ENCODE measurements at places on chromosomes 13 and 19. TPM values are rescaled to one million over a fixed set of nuclear protein-coding genes. Genes with fewer than 3 reads are reported as not detected.

- DNase-seq, result no peak
- H3K4me3 ChIP-seq, result no peak overlapping the region
- no peaks in the 10 kb centered on the region for H3K4me1 ChIP-seq
- no peaks in the 10 kb centered on the region for H3K36me3 ChIP-seq
These were observed 156.9 kb downstream of the UGGT2 start for GRCh38 chr13:95896301-95896700.

DNA sequence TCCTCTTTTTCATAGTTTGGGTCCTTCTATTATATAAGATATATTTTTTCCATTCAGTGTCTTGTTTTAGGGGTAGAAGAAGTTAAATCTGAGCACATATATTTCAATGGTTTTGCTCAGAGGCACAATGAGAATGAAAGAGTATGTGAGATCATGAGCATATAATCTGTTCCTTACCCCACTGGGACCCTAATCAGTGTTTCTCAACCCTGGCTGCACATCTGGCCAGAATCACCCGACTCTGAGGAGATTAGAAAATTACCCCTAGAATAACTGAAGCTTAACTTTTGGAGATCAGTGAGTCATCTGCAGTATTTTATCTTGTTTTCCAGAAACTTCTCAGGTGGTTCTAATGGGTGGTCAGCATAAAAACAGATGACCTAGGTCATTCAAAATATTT lies 782 bp downstream of the CYSLTR2 start:
- no peak for DNase-seq
- H3K4me3 ChIP-seq, result no peak overlapping the region
- H3K36me3 ChIP-seq, result no peaks in the 10 kb centered on the region
- H3K4me1 ChIP-seq, result no peaks in the 10 kb centered on the region
- no peaks in the 10 kb centered on the region for H3K27me3 ChIP-seq

The TNFRSF19 gene
- total RNA-seq, result 0.90 TPM

The NR2F6 gene
- total RNA-seq, result 195 TPM

- no peaks in the 10 kb centered on the region for H3K36me3 ChIP-seq
- H3K4me3 ChIP-seq, result no peak overlapping the region
- H3K27ac ChIP-seq, result no peak overlapping the region
- no peaks in the 10 kb centered on the region for H3K4me1 ChIP-seq
These were observed 965.6 kb downstream of the EFNB2 start for GRCh38 chr13:105569816-105570215.

The CLDN10 gene
- 0.27 TPM for total RNA-seq

The TUBA3C gene
- not detected for total RNA-seq

The NLRP9 gene
- total RNA-seq, result not detected

DNA sequence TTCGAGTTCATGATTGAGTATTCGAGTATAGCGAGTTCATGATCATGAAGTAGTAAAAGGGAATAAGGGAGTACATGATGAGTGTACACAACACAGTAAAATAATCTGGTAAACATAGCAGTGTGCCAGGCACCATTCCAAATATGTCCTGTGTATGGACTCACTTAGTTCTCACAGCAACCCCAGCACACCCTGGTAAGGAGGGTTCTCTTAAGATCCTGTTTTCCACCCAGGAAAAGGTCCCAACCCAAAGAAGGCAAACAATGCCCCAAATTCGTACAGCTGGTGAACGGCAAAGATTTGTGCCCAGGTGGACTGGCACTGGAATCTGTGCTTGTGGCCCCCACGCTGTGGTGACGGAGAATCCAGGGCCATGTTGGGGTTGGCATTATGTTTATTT lies 21.4 kb downstream of the HPN start:
- no peak overlapping the region for H3K4me3 ChIP-seq
- H3K36me3 ChIP-seq, result no peaks in the 10 kb centered on the region
- H3K27me3 ChIP-seq, result no peaks in the 10 kb centered on the region
- no peaks in the 10 kb centered on the region for H3K4me1 ChIP-seq

The S1PR4 gene
- total RNA-seq, result 0.96 TPM

DNA sequence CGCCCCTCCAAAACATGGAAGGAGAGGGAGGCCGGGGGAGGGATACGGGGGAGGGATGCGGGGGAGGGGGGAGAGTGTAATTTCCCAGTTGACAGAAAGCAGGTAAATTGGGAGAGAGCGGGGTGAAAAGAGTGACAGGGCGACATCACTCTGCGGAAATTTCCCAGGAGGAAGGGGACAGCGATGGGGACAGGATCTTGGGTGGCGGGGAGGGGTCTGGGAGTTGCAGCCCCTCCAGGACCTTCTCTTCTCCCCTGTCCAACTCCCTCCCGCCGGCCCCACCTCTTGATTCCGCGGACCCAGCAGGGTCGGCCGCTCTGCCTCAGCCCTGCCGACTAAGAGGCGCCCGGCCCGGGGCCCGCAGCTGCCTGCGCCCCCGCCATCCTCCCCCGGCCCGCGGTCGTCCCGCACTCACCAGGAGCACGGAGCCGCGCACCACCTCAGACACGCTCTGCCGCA lies 108.0 kb upstream of the DOCK9 start:
- no peaks in the 10 kb centered on the region for H3K27me3 ChIP-seq
- no peaks in the 10 kb centered on the region for H3K36me3 ChIP-seq
- peak overlapping the region; percentile 75 for H3K4me3 ChIP-seq
- peak overlapping the region; percentile 40 for H3K27ac ChIP-seq

DNA sequence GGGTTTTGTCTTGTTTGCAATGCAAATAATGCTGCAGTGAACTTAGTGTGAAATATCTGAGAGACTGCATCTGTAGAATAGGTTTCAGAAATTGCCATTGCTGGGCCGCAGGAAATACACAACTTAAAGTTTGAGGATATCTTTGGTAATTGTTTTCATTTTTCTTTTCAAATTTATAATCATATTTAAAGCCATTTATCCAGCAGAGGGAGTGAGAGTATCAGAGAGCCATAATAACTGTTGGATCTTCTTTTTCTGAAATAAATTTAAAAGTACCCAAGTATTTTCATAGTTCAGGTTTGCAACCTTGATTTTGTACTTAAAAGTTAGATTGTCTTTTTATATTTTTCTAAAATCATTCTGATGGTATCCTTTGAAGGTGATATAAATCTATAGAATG lies 99.4 kb downstream of the ZMYM2 start:
- H3K36me3 ChIP-seq, result peaks cover 5% of the 10 kb centered on the region
- no peaks in the 10 kb centered on the region for H3K4me1 ChIP-seq
- DNase-seq, result no peak
- no peak overlapping the region for H3K4me3 ChIP-seq

The KLF2 gene
- 12.9 TPM for total RNA-seq

The TMEM38A gene
- total RNA-seq, result 4.4 TPM

GRCh38 chr13:51637852-51638215 lies 53.6 kb downstream of the WDFY2 start:
- no peaks in the 10 kb centered on the region for H3K36me3 ChIP-seq
- H3K4me1 ChIP-seq, result no peaks in the 10 kb centered on the region
- no peak for DNase-seq
- H3K27ac ChIP-seq, result no peak overlapping the region
- H3K4me3 ChIP-seq, result no peak overlapping the region
- no peaks in the 10 kb centered on the region for H3K27me3 ChIP-seq

GRCh38 chr19:17090583-17090982 lies 15.0 kb downstream of the MYO9B start:
- H3K4me3 ChIP-seq, result no peak overlapping the region
- H3K36me3 ChIP-seq, result no peaks in the 10 kb centered on the region
- peaks cover 4% of the 10 kb centered on the region for H3K4me1 ChIP-seq
- peak overlapping the region; percentile 76 for H3K27ac ChIP-seq

GRCh38 chr13:60258349-60258748 lies 94.6 kb upstream of the DIAPH3 start:
- no peak overlapping the region for H3K4me3 ChIP-seq
- no peaks in the 10 kb centered on the region for H3K36me3 ChIP-seq
- no peaks in the 10 kb centered on the region for H3K27me3 ChIP-seq
- no peak overlapping the region for H3K27ac ChIP-seq
- H3K4me1 ChIP-seq, result no peaks in the 10 kb centered on the region

The ZNF266 gene
- total RNA-seq, result 12.5 TPM

The LHB gene
- not detected for total RNA-seq

The MAP2K7 gene
- 38.3 TPM for total RNA-seq

The ZNF431 gene
- 12.0 TPM for total RNA-seq

DNA sequence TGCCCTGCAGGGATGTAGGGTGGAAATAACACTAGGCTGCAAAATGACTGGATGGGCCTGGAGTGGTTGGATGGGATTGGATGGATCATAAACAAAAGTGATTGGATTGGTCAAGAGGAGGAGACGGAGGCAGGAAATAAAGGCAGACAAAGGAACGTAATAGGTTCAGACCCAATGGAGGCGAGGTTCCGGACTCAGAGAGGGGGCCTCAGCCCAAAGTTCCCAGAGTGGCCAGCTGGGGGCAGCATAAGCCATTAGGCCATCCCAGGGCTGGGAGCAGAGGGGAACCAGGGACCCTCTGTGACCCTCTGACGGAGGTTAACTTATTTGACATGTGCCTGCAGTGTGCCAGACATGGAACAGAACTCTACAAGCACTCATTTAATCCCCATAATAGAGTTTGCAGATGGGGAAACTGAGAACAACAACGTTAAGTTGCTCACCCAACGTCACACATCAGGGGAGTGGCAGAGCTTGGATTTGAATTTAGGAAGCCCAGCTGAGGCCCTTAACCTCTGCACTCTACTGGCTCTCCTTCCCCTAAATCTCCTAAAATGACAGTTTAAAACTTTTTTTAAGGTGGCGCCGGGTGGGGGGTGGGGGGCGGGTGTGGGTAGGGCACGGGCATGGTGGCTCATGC lies 15.3 kb upstream of the MAP1S start:
- no peaks in the 10 kb centered on the region for H3K4me1 ChIP-seq
- no peaks in the 10 kb centered on the region for H3K36me3 ChIP-seq
- H3K27ac ChIP-seq, result no peak overlapping the region
- DNase-seq, result peak; percentile 66
- no peak overlapping the region for H3K4me3 ChIP-seq

DNA sequence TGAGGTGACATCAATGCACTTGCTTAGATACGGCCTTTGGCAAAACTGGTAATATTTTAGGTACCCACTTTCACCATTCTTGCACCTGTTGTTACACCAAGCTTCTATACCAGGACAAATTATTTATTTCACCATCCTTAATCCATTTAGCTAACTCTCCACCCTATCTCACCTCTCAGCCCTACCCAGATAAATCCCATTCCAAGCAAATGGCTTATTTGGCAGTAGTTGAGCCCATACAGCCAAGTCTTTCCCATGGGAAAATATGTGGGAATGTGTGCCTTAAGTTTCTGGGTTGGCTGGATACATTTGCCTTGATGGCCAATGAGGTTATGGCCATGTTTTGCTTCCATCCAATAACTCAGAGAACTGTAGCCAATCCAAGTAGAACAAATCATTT lies 551.9 kb downstream of the GPC6 start:
- H3K36me3 ChIP-seq, result no peaks in the 10 kb centered on the region
- H3K27ac ChIP-seq, result no peak overlapping the region
- H3K4me3 ChIP-seq, result no peak overlapping the region
- no peaks in the 10 kb centered on the region for H3K27me3 ChIP-seq
- H3K4me1 ChIP-seq, result no peaks in the 10 kb centered on the region
- no peak for DNase-seq

The MCF2L gene
- 88.3 TPM for total RNA-seq

Data from colonic mucosa (tissue), 4 donors.